Natural killer cell treated with Interleukin-12 subunit alpha and Interleukin-12 subunit beta and Interleukin-15 and Interleukin-18, amount 100 ng/mL, for 72 hours (primary cell): ENCODE measurements at places on chromosomes 5 and 9. TPM values are rescaled to one million over a fixed set of nuclear protein-coding genes. Genes with fewer than 3 reads are reported as not detected.

The TAS2R1 gene
- not detected for total RNA-seq

GRCh38 chr5:368183-369084, 46.9 kb downstream of the AHRR start:
- peak overlapping the region; percentile 67 for H3K4me3 ChIP-seq
- peaks cover 36% of the 10 kb centered on the region for H3K27me3 ChIP-seq
- peak overlapping the region; percentile 47 for H3K27ac ChIP-seq

DNA sequence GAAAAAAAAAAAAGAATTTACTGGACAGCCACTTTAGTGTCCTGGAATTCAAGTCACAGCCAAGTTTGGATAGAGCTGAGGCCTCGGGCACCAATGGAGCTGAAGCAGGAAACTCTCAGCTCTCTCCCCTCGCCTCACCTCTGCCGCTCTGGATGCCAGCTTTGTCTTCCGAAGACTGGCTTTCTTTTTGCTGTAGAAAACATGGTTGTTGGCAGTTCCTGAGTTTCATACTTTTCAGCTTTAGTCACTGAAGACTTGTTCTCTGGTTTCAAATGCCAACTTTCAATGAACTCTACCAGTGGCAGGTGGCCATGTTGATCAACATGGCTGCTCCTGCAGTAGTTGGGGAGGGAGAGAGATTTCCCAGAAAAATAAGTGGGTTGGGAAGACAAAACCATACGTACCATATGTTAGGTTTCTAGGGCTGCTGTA, 142.2 kb downstream of the SNX18 start:
- H3K27me3 ChIP-seq: no peaks in the 10 kb centered on the region
- no peaks in the 10 kb centered on the region for H3K36me3 ChIP-seq
- H3K4me1 ChIP-seq: peaks cover 21% of the 10 kb centered on the region
- no peak overlapping the region for H3K27ac ChIP-seq
- no peak overlapping the region for H3K4me3 ChIP-seq

DNA sequence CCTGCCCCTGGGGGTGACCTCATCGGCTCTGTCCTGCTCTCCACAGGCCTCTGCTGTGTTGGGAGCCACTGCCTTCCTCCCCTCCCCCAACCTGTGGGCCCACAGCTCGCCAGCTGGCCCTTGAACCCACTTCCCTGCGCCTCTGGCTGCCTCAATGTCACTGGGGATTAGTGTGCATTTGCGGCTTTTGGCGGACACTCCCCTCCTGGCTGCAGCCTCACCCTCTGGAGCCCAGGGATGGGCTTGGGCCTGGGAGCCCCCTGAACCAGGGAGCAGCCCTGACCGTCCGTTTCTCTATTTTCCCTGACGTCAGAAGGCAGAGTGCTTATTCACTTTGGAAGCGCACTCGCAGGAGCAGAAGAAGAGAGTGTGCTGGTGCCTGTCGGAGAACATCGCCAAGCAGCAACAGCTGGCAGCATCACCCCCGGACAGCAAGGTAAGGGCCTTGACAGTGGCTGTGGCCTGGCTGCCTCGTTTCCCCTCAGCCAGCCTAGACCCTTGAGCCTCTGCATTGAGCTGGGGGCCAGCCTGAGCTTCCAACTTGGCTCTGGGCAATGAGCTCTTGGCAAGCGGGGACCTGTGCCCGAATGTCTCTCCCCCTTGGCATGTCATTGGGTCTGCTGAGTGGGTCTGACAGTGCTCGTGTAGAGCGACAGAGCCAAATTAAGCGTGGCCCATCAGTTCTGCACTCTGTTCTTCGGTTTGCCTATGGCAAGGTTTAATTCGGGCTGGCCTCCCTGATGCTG, 73.1 kb downstream of the RGS3 start:
- peak overlapping the region; percentile 76 for H3K27ac ChIP-seq
- peaks cover 4% of the 10 kb centered on the region for H3K36me3 ChIP-seq
- no peaks in the 10 kb centered on the region for H3K27me3 ChIP-seq

The PCDHGB2 gene
- 0.47 TPM for total RNA-seq

DNA sequence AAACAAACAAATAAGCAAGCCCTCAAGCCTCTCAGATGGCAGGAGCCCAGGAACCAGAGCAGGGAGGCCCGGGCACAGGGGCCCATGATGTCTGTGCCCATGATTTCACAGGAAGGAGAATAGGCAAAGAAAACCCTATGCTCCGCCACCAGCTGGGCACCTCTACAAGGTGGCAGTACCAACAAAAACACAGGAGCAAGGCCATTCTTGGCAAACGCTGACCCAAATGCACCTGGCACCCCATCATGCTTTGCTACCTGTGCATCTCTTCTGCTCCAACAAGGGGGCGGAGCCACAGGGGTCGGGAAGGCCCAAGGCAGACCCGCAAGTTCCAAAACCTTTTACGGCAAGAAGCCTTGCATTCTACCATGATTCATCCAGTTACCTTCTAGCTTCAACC, 3.1 kb downstream of the BRD3 start:
- no peaks in the 10 kb centered on the region for H3K36me3 ChIP-seq
- no peak overlapping the region for H3K27ac ChIP-seq
- H3K4me1 ChIP-seq: peaks cover 21% of the 10 kb centered on the region
- DNase-seq: no peak
- H3K27me3 ChIP-seq: no peaks in the 10 kb centered on the region

GRCh38 chr9:84383178-84383577, 42.6 kb upstream of the SLC28A3 start:
- no peaks in the 10 kb centered on the region for H3K36me3 ChIP-seq
- H3K27ac ChIP-seq: no peak overlapping the region
- H3K27me3 ChIP-seq: no peaks in the 10 kb centered on the region
- DNase-seq: no peak
- peaks cover 6% of the 10 kb centered on the region for H3K4me1 ChIP-seq
- H3K4me3 ChIP-seq: no peak overlapping the region

The LURAP1L gene
- total RNA-seq: not detected

GRCh38 chr9:137634016-137634415, 15.2 kb downstream of the EHMT1 start:
- no peak overlapping the region for H3K4me3 ChIP-seq
- DNase-seq: no peak
- no peak overlapping the region for H3K27ac ChIP-seq
- peaks cover 45% of the 10 kb centered on the region for H3K4me1 ChIP-seq

DNA sequence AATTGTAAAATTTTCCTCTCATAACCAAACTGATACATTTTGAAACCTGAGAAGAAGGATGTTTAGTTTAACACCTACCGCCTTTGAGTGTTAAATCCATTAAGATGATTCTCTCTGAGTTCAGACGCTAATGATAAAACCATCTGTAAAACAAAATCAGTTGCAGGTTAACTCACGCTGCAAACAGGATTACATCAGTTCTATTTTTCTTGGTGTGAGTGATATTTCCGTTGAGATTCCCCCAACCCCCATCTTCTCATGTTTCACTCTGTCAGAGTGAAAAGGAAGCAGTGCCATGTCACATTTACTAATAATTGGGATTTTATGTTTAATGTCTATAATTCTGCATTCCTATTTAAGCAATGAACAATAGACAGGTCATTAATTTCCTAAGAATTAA, 146.5 kb downstream of the FANCC start:
- peak overlapping the region; percentile 45 for H3K27ac ChIP-seq
- peak overlapping the region; percentile 48 for H3K4me3 ChIP-seq
- H3K4me1 ChIP-seq: peaks cover 25% of the 10 kb centered on the region

GRCh38 chr5:57902095-57902494, 419.5 kb upstream of the ACTBL2 start:
- no peak overlapping the region for H3K27ac ChIP-seq
- H3K4me3 ChIP-seq: no peak overlapping the region
- no peaks in the 10 kb centered on the region for H3K27me3 ChIP-seq
- no peaks in the 10 kb centered on the region for H3K36me3 ChIP-seq
- DNase-seq: no peak
- H3K4me1 ChIP-seq: no peaks in the 10 kb centered on the region

The TMEM252 gene
- not detected for total RNA-seq

DNA sequence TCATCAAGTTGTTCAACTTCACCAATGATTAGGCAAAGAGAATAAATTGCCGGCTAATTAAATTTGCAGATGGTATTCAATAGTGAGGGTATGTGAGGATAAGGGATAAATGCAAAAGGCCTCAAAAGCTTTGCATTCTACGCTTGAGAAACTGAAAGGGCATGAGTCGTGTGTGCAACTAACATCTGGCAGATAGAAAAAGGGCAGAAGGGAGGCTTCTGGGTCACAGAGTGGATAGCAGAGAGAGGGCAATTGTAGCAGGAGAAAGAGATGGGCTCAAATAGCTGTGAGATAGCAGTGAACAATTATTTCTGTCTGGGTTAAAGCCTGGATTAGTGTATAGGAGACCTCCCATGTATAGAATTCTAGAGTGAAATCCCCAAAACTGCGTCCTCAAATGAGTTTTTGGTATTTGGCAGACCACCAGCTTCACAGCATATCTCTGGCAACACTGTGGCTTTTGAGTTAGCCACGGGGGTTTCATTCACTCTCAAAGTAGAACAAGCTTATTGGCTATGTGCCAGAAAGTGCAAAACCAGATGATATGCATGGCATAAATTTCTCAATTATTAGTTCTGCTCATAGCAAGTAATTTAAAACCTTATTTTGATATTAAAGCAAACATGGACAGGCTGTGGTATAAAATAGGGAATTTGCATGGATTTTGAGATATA, 586.3 kb downstream of the BRINP1 start:
- no peaks in the 10 kb centered on the region for H3K36me3 ChIP-seq
- H3K27me3 ChIP-seq: no peaks in the 10 kb centered on the region
- H3K4me1 ChIP-seq: no peaks in the 10 kb centered on the region
- H3K4me3 ChIP-seq: no peak overlapping the region

- no peaks in the 10 kb centered on the region for H3K27me3 ChIP-seq
- DNase-seq: no peak
- peaks cover 16% of the 10 kb centered on the region for H3K36me3 ChIP-seq
- peak overlapping the region; percentile 89 for H3K4me3 ChIP-seq
Measured at GRCh38 chr5:96873449-96873848, 2.9 kb upstream of the ERAP2 start.

DNA sequence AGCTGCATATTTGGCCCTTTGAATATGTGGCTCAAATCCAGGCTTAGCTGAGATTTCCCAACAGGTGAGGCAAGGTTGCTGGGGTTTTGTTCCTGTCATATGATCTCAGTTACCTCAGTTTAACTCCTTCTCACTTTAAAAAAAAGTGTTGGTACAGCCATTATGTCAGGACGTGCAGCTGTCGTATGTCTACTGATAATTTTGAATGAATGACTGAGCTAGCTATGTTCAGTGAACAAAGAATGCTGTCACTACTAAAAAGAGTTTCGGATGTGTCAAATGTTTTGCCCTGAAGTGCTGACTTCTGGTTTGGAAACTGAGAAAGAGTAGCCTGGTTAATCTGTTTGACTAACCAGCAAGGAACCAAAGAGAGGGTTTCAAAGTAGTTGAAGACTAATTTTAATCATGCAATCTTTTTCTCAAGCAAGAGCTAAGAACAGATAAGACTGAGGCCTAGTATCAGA, 106.3 kb upstream of the NR3C1 start:
- no peaks in the 10 kb centered on the region for H3K4me1 ChIP-seq
- no peak for DNase-seq
- no peaks in the 10 kb centered on the region for H3K27me3 ChIP-seq
- no peak overlapping the region for H3K27ac ChIP-seq

The ACTL7B gene
- not detected for total RNA-seq

DNA sequence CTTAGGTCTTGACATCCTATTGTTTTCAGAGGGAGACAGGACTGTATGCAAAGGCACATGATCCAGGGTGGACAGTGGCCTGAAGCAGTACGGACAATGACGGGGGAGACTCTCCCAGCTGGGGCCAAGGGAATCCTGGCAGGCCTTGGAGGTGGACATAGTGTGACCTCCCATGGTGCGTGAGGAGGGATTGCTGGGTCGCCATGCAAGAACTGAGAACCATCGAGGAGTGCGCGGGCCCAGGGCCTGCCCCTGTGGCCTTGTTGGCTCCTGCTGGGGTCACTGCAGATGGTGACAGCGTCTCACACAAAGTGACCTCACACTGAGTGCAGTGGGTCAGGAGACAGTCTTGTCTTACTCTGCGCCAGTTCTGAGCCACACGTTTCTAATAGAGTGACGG, 192.4 kb downstream of the GADD45G start:
- no peak for DNase-seq
- no peaks in the 10 kb centered on the region for H3K36me3 ChIP-seq
- no peaks in the 10 kb centered on the region for H3K4me1 ChIP-seq
- no peak overlapping the region for H3K4me3 ChIP-seq

The TMEM171 gene
- 0.62 TPM for total RNA-seq

- peaks cover 46% of the 10 kb centered on the region for H3K4me1 ChIP-seq
- H3K27ac ChIP-seq: no peak overlapping the region
- no peak for DNase-seq
- H3K36me3 ChIP-seq: no peaks in the 10 kb centered on the region
- H3K27me3 ChIP-seq: peaks cover 8% of the 10 kb centered on the region
- peak overlapping the region; percentile 59 for H3K4me3 ChIP-seq
Measured at GRCh38 chr5:176722757-176723156, 75.5 kb downstream of the TSPAN17 start.

The GABRB2 gene
- total RNA-seq: not detected

The SPATA6L gene
- total RNA-seq: 0.78 TPM

DNA sequence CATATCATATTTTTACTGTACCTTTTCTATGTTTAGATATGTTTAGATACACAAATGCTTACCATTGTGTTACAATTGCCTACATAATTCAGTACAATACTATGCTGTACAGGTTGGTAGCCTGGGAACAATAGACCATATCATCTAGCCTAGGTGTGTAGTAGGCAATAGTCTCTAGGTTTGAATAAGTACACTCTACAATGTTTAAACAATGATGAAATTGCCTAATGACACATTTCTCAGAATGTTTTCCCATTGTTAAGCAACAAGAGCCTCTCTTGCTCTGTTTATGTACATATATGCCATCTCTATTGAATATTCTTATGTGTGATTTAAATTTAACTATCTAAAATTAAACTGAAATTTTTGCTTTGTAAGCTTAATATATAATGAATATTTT, 209.6 kb upstream of the ST8SIA4 start:
- no peaks in the 10 kb centered on the region for H3K4me1 ChIP-seq
- H3K27me3 ChIP-seq: no peaks in the 10 kb centered on the region
- no peak overlapping the region for H3K27ac ChIP-seq
- no peak for DNase-seq

The GFPT2 gene
- total RNA-seq: 0.29 TPM

The ATP6V0E1 gene
- total RNA-seq: 150 TPM

- H3K27me3 ChIP-seq: peaks cover 2% of the 10 kb centered on the region
- H3K4me1 ChIP-seq: peaks cover 2% of the 10 kb centered on the region
- H3K4me3 ChIP-seq: no peak overlapping the region
- no peaks in the 10 kb centered on the region for H3K36me3 ChIP-seq
- DNase-seq: no peak
Measured at GRCh38 chr5:107634981-107635848, 35.5 kb downstream of the EFNA5 start.

The WNT8A gene
- not detected for total RNA-seq
